ENCODE measurements at places on chromosomes 2 and 18. TPM values are rescaled to one million over a fixed set of nuclear protein-coding genes. Genes with fewer than 3 reads are reported as not detected.

The ANTXR1 gene
- total RNA-seq, result not detected

The CHST10 gene
- total RNA-seq, result 2.8 TPM

The OR6B3 gene
- total RNA-seq, result not detected

The FRZB gene
- not detected for total RNA-seq

The PIEZO2 gene
- not detected for total RNA-seq

The SP5 gene
- total RNA-seq, result not detected

The ABCB11 gene
- not detected for total RNA-seq

The TLX2 gene
- total RNA-seq, result 0.55 TPM

The OTOS gene
- total RNA-seq, result not detected

The POTEI gene
- total RNA-seq, result not detected

The CDK15 gene
- total RNA-seq, result not detected

The KCNE4 gene
- not detected for total RNA-seq

The POTEJ gene
- not detected for total RNA-seq

The GALR1 gene
- total RNA-seq, result not detected

The DCC gene
- not detected for total RNA-seq

The CD226 gene
- total RNA-seq, result 65.4 TPM

The CNTNAP5 gene
- not detected for total RNA-seq

The GRB14 gene
- total RNA-seq, result not detected

The DES gene
- total RNA-seq, result not detected

The RAMP1 gene
- total RNA-seq, result 17.4 TPM

The FAM110C gene
- total RNA-seq, result 0.30 TPM

The MYCN gene
- total RNA-seq, result 0.20 TPM

The ATF2 gene
- 57.5 TPM for total RNA-seq

The LHCGR gene
- total RNA-seq, result not detected

The DHRS9 gene
- not detected for total RNA-seq

The CRYGD gene
- not detected for total RNA-seq

The WDR12 gene
- total RNA-seq, result 43.4 TPM

The BCL11A gene
- not detected for total RNA-seq

The DOK1 gene
- total RNA-seq, result 30.7 TPM

The SLC9A4 gene
- total RNA-seq, result 0.10 TPM

The KIF1A gene
- total RNA-seq, result 0.60 TPM

The PSTPIP2 gene
- total RNA-seq, result 11.3 TPM

The CLASP1 gene
- 50.1 TPM for total RNA-seq

The G6PC2 gene
- not detected for total RNA-seq

The CCDC68 gene
- total RNA-seq, result not detected

The TFCP2L1 gene
- total RNA-seq, result not detected

The FAM161A gene
- total RNA-seq, result 3.2 TPM

The LRRFIP1 gene
- total RNA-seq, result 183 TPM

The CRYBA2 gene
- not detected for total RNA-seq

The EN1 gene
- total RNA-seq, result not detected

The PRKAG3 gene
- total RNA-seq, result not detected

The SPAG16 gene
- 9.8 TPM for total RNA-seq

The REG3G gene
- not detected for total RNA-seq

The TBR1 gene
- total RNA-seq, result not detected

The PLGLB1 gene
- total RNA-seq, result 5.0 TPM

The STPG4 gene
- 0.48 TPM for total RNA-seq

Measured in activated naive CD4-positive, alpha-beta T cell treated with anti-CD3 and anti-CD28 coated beads, Interleukin-2, amount 10 ng/mL, durations not matched to agents 5 hours and 36 hours (primary cell).